ENCODE measurements at places on chromosomes 2 and 18.
A peak's percentile ranks its signal among the peaks of the same experiment; 100 is the strongest.

- peak; percentile 9 for DNase-seq
Observed at GRCh38 chr2:94874277-94874997, 3.2 kb downstream of the TEKT4 start.

- DNase-seq: no peak
Observed at GRCh38 chr2:24365051-24365450, 4.7 kb upstream of the ITSN2 start.

DNA sequence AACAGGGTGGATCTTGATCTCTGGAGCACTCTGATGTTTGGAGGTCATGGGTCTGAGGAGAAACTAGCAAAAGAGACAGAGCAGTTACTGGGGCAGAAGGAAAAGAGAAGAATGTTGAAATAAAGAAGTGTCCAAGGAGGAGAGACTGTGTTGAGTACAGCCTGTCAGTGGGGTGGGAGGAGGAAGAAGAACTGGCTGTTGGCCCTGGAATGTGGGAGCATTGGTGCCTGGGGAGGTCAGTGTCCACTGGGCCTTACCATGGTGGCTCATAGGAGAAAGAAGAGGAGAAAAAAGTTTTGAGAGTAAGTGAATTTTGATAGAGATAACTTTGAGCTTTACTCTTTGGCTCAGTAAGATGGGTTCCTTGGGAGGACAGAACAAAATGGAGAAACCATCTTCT, 499.0 kb downstream of the TXNL1 start:
- DNase-seq: no peak

- DNase-seq: no peak
Observed at GRCh38 chr2:235793163-235793752, 299.4 kb downstream of the AGAP1 start.

GRCh38 chr2:241632478-241633325, 4.3 kb downstream of the THAP4 start:
- peak; percentile 32 for DNase-seq

DNA sequence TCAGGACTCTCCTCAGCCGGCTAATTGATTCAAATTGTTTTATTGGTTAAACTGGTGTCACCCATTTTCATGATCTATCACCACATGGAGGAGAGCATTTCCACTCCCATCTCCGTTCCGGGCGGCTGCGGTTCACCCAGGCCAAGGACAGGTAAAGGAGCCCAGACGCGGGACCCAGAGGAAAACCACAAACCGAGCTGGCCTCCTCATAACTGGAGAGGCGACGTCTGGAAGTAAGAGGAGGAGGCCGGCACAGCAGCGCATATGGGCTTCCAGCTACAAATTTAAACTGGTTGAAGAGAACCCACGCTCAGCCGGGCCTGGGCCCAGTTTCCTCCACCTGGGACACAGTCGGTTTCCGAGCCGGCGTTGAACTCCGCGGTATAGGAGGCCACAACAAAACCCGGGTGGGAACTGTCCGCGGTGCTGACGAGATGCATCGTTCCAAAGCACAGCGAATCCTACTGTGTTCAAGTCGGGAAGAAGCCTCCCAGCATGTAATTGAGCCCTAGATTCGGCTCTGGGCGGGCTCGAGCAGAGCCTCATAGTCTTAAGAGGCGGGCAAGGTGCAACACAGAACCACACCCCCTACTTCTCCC, 3.0 kb upstream of the SKOR2 start:
- DNase-seq: no peak

GRCh38 chr2:42296226-42296625, 64.8 kb downstream of the COX7A2L start:
- DNase-seq: no peak

DNA sequence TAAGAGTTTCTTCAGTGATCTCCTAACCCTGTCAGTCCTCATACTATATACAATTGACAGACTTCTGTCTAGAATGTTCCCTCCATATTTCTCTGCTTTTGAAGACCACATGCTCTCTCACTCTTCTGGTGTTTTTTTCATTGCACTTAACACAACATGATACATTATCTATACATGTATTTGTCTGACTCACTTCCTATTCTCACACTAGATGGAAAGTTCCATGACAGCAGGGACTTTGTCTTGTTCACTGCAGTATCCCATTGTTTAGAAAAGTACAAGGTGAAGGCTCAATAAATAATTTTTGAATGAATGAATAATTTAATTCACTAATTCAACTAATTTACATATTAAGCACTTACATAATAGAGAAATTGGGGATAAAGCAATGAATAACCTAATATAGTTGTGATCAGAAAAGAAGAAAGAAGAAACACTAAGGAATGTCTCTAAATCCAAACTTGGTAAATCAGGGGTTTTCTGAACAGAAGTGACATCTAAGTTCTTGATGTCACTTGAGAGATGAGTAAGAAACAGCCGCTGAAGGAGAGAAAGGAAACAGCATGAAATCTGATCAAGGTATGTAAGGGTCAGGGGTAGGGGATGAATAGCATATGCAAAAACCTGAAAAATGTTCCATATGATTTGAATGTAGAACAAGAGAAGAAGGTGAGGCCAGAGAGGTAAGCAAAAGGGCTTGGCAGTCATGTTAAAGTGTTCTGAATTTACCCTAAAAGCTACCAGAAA, 42.4 kb downstream of the MBD2 start:
- DNase-seq: no peak

DNA sequence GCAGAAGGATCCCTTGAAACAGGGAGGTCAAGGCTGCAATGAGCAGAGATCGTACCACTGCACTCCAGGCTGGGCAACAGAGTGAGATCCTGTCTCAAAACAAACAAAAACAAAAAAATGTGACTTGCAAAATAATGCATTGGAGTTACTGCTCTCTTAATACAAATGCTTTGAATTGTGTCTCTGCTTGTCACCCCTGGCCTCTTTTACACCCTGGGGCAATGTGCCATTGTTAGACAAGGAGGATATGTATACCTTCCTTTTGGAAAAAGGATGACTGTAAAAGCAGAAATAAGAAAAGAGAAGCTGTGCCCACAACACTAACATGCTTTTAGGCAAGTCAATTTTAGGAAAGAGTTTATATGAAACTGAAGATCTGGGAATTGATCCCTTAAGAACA, 20.8 kb upstream of the C2orf74 start:
- DNase-seq: no peak

GRCh38 chr2:217986256-217986961, 16.4 kb downstream of the TNS1 start:
- no peak for DNase-seq

DNA sequence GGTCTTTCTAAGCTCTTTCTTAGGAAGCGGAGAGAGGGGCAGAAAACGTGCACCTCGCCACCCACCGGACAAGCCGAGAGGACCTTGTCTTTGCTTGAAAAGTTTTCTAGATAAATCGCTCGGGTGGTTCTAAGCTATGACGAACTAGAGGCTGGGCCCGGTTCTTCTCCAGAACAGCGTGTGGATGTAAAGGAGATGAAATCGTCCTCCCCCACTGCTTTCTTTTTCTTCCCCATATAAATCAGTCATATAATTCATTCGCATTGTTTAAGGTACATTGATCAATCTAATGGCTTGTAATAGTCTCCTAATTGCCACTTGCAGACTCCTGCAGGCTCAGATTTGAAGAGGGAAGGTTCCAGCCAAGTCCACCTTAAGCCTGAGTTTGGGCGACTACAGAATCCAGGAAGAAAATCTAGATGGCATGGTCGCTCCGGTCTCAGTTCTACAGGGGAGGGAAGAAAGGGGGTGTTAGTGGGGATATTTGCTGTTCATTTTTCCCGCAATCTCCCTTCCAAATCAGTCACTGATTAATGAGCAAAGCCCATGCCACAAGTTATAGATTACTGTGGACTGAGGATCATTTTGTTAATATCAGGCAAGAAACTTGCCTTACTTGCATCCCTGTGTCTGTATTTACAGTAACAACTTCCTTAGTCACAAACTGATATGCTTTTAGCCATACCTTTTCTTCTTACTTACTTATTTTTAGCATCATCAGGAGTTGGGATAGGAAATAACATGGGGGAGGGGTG, 5.6 kb upstream of the SP9 start:
- no peak for DNase-seq

- no peak for DNase-seq
Observed at GRCh38 chr18:9772847-9773677, 65.0 kb downstream of the RAB31 start.

- DNase-seq: no peak
Observed at GRCh38 chr2:190789074-190790004, 91.3 kb upstream of the GLS start.

DNA sequence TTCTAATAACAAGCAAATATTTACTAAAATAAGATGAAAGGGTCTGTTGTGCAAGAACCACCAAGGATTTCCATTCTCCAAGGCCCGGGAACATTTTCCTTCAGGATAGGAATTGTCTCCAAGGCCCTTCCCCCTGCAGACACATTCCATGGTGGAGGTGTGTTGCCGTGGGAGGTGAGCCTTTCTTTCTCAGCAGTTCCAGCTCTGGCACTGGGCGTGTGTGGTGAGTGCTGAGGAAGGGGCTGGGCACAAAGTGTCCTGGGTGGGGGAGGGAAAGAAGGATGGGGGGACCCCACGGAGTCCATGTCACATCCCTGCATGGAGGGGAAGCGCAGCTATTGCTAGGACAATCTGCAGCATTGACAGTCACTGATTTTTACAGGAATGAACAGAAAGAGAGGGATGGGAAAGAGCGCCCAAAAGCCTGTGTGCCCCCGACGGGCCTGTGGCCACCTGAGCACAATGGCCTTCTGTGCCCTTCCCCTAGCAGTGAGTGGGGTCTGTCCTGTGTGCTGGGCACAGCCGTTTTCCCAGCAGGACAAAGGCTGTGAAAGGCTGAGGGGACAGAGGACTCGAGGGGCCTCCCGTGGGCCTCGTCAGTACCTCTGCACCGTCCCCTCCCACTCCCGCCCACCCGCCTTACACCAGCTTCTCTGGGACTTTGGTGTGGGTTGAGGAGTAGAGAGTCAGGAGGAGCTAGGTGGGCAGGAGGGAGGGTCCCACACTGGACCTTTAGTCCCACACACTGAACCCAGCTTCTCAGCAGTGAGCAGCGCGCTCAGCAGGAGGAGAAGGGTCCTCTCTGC, 79.8 kb downstream of the PTGR3 start:
- no peak for DNase-seq

- no peak for DNase-seq
Observed at GRCh38 chr2:177675350-177675821, 282.8 kb downstream of the AGPS start.

GRCh38 chr2:145626301-145626700, 1106.4 kb upstream of the ZEB2 start:
- no peak for DNase-seq

DNA sequence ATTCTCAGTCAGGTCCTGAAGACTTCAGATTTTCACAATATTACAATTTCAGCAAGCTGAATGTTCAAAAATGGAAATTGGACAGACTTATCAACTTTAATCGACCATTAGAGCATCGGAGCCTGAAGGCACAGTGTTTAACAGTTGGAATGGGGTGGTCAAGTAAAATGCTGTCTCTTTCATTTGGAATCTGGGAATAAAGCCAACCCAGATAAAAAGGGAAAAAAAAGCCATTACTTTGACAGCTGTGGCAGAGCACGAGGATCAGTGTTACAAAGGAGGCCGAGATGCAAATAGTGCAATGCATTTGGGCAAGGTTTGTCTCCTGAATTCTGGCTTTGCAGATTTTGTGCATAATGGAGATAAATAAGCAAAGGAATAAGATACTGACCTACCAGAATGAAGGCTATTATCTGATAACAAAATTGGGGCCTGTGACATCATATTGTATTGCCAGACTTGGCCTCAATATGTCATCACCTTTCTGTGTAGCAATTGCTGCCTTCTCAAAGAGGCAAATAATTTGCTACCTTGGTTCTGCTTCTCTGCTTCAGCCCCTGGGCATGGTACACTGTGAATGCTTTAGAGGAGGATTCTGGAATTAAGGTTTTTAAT, 277.5 kb upstream of the KLHL29 start:
- no peak for DNase-seq

GRCh38 chr18:12011957-12012549, 30.7 kb downstream of the IMPA2 start:
- DNase-seq: no peak

- DNase-seq: no peak
Observed at GRCh38 chr2:109475531-109476210, 138.1 kb downstream of the SEPTIN10 start.

DNA sequence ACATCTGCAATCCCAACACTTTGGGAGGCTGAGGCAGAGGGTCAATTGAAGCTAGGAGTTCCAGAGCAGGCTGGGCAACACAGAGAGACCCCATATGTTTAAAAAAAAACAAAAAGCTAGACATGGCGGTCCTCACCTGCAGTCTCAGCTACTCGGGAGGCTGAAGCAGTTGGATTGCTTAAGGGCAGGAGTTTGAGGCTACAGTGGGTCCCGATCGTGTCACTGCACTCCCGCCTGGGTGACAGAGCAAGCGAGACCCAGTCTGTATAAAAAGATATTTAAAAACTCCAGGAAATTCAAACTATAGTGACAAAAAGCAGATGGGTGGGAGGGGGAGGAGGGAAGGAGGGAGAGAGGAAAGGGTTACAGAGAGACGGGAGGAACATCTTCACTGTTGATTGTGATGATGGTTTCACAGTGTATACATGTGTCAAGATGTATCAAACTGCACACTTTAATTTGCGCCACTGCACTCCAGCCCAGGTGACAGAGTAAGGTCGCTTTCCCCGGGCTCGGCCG, 942 bp upstream of the ZNF236 start:
- DNase-seq: no peak

DNA sequence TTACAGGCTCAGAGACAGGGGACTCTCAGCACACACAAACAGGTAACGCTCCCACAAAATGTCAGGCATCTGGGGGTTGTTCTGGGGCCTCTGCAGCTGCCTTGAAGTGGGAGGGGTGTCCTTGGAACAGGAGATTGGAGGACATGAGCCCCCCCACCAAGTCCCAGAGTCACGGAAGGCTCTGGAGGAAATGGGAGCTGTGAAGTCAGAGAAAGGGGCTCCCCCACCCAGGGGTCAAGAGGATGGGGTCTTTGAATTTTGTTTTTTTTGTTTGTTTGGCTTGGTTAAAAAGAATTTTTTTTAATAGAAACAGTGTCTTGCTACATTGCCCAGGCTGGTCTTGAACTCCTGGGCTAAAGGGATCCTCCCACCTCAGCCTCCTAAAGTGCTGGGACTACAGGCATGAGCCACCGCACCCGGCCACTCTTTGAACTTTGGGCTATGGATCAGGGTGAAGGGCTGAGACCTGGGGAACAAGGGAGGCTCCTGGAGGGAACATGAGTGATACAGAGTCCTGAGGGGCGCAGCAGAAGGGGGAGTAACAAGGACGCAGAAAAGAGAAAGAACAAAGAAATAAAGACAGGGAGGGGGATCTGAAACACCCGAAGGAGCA, 46.8 kb downstream of the TNS1 start:
- DNase-seq: no peak

DNA sequence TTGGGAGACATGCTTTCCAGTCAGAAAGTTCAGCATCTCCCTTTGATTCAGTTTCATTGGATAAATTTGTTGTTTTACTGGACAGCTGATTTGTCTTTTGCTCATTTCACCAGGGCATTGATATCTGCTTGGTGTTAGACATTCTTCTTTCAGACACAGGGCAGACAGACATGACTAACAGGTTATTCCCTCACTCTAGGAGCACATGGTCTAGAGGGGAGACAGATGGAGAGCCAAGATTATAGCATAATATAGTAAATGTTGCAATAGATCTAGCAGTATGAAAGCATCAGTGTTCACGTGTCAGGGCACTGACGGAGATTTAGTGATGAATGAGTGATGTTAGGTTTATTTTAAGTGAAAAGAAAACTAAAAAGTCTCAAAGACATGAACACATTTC, 187.0 kb upstream of the CYRIA start:
- DNase-seq: no peak
